ENCODE measurements at places on chromosomes 3 and 15.

- DNase-seq, result no peak
Measured at GRCh38 chr3:53114412-53115074, 15.7 kb downstream of the RFT1 start.

GRCh38 chr3:71784914-71785531 is at the start of gene PROK2:
Gene PROK2 (minus strand): TSS chr3:71785148. CDS start chr3:71785052, 96 bp downstream.
- DNase-seq, result no peak

- DNase-seq, result no peak
Measured at GRCh38 chr15:27249046-27249759, 278.2 kb downstream of the GABRG3 start.

GRCh38 chr15:57694279-57694678 is 12.2 kb upstream of the POLR2M start:
- no peak for DNase-seq

GRCh38 chr3:196992461-196993065 is 23.9 kb upstream of the PIGZ start:
- no peak for DNase-seq

GRCh38 chr15:31471731-31472430 is 145.2 kb downstream of the KLF13 start:
- no peak for DNase-seq

DNA sequence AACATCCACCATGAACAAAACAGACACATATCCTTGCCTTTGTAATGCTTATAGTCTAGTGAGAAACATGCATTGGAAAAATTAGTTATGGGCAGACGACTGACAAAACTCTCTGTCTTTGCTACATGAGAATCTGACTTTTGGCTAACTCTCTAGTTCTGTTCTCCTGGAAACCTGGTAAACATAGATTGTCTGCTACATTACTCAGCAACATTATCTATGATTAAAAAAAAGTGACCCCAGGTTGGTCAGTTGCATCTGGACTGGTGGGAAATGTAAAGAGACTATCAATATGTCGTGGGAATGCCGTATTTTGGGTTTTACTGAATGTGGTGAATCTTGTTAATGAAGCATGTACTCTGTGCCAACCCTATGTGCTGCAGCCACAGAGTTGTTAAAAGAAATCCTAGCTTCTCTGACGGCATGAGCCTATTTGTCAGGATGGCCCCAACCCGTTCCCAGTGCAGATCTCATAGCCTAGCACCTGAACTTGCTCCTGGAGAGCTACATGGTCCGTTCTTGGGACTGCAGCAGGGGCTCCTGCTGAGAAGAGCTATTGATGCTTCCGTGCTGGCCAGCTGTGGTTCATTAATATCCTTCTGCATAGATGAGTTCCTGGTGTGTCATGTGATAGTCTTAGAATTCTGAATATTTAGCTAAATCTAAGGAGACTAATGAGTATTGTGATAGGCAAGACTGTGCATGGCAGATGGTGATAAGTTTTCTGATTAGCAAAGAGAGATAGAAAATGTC is 311.7 kb upstream of the ZNF717 start:
- DNase-seq, result no peak

GRCh38 chr3:129836381-129837064 is 57.0 kb downstream of the TMCC1 start:
- DNase-seq, result no peak

DNA sequence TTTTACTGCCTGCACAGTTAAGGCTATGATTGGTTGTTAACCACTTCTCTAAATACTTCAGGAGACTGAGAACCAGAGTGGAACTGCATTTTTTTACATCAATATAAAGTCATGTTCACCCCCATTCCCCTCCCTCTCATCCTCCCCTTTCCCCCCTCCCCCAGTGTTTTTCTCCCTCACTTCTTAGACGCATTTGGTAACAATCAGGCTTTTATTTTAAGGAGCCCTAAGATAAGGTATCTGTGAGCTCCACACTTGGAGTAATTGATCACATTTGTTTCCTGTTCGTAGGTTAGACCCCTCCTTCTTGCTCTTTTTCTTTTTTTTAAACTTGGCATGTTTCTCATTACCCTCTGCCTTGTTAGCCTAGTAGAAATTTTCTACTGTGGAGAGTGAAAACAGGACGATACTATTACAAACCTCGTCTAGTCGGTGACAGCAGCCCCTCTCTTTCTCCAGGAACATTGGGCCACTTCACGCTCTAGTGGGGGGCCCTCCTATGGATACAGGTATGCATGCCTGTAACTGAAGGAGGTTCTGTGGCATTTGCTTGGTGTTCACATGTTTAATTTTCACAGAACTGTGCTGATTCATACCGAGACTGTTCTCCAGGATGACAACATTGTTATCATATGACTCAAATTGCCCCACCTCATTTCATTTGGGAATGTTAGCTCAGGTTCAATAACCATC is 314.4 kb downstream of the MECOM start:
- no peak for DNase-seq

- no peak for DNase-seq
Measured at GRCh38 chr15:65198571-65198970, 12.7 kb downstream of the CILP start.

GRCh38 chr15:91040856-91041255 is 18.5 kb upstream of the VPS33B start:
- DNase-seq, result no peak

DNA sequence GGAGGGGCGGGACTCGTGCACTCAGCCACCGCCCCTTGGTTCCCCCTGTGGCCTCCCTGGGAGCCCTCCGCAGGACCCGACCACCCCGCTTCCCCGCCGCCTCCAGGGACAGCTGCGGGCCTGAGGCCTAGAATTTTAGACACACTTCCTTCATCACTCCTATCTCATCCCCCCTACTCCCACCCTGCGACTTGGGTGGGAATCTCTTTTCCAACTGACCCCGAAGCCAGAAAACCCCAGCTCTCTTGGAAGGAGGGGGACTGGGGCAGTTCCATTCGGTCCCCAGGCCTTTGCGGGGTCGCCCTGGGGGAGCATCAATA is 289 bp upstream of the TFDP2 start:
- no peak for DNase-seq

DNA sequence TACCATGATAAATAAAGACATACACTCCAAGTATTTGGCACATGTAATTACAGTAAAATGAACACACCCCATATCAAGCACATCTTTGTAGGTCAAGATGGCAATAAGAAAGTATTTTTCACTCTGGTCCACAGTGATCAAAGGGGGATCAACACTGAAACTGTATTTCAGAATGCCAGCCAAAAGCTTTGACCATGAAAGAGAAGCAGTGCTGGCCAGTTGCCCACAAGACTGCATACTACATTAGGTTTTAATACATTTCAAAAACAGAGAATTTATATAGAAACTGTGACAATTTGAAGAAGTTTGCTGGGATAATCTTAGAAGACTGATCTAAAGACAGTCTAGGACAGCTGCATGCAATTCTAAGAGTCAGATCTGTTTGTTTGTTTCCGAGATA is 1035.3 kb downstream of the FHIT start:
- DNase-seq, result no peak

DNA sequence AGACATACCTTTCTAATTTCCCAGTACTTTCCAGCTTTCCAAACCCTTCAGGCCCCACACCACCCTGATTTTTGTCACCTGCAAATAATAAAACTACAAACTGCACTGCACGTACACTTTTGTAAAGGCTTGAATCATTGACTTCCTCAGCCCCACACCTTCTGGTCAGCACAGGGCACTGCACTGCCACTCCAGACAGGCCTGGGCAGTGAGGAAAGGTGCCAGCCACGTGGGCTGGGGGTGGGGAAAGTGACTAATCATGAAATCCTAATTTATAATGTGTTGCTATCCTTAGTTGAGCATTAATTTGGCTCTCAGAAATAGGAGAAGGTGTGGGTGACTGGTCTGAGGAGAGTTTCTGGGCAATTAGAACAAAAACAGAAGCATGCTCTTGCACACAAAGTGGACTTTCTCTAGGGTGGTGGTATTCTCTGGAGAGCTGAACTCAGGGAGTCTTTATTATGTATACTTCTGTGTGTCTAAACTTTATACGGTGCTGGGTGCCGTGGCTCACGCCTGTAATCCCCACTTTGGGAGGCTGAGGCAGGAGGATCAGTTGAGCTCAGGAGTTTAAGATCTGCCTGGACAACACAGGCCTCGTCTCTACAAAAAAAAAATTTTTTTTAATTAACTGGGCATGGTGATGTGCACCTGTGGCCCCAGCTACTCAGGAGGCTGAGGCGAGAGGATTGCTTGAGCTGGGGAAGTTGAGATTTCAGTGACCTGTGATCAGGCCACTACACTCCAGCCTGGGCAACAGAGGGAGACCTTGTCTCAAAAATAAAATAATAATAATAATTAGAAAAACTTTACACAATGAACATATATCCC is 58.2 kb upstream of the FLNB start:
- DNase-seq, result no peak

GRCh38 chr15:81280696-81281455 is 43.1 kb downstream of the STARD5 start:
- no peak for DNase-seq

DNA sequence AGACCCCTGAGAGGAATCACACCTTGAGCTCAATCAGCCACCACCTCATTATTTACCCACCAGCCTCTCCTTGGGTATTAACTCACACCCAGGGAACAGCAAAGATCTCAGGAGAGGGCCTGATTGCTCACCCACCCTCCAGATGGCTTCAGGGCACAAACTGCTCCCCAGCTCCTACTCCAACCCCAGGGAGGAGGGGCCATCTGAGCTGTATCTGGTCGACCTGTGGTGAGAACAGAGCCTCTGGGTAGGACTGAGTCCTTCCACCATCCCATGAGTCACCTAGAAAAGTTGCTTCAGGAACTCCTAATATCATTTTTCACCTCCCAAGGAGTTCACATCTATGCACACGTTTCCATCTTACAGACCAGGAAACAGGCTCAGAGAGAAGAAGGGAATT is 44.8 kb upstream of the HES1 start:
- no peak for DNase-seq

DNA sequence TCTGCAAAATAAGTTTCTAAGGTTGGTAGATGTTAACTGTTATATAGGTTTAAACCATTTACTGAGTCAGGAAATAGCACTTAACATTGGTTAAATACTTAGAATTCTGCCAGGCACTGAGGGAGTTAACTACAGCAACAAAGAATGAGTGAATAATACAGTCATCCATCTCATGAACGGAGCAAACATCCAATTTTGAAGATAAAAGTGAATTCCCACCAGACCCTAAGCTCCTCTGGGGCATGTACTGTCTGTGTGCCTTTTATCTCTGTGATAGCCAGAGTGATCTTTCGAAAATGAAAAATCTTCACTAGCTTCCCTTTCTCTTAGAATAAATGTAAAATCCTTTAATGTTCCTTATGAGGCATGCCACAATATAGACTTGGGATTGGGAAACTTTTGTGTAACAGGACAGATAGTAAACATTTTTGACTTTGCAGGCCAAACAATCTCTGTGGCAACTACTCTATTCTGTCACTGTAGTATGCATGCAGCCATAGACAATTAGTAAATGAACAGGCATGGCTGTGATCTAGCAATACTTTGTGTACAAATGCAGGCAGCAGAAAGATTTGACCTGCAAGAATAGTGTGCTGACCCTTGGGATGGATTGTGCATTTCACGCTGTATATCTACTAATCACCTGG is 294.5 kb upstream of the LMCD1 start:
- DNase-seq, result no peak

- no peak for DNase-seq
Measured at GRCh38 chr3:112407214-112407887, 74.4 kb downstream of the CD200 start.

- no peak for DNase-seq
Measured at GRCh38 chr15:76138436-76138835, 78.7 kb downstream of the TMEM266 start.

- no peak for DNase-seq
Measured at GRCh38 chr3:120218981-120219380, 66.0 kb downstream of the GPR156 start.

DNA sequence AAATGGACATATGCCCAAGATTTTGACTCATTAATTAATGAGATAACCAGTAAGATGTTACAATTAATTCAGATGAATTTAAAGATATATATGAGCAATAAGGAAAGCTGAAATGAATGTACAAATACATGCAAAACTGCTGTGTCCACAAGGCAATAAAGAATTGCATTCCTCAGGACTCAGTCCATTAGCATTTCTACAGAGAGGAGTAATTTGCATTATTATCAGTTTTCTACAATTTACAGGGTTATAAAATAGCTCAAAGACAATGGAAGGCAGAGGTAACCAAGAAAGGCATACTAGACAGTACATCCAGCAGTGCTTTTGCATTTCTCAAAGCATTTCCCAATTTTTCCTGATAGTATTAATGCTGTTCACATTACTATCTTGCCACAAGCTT is 377.1 kb upstream of the GOLIM4 start:
- no peak for DNase-seq

GRCh38 chr3:34207002-34207401 is 408.6 kb downstream of the PDCD6IP start:
- no peak for DNase-seq

DNA sequence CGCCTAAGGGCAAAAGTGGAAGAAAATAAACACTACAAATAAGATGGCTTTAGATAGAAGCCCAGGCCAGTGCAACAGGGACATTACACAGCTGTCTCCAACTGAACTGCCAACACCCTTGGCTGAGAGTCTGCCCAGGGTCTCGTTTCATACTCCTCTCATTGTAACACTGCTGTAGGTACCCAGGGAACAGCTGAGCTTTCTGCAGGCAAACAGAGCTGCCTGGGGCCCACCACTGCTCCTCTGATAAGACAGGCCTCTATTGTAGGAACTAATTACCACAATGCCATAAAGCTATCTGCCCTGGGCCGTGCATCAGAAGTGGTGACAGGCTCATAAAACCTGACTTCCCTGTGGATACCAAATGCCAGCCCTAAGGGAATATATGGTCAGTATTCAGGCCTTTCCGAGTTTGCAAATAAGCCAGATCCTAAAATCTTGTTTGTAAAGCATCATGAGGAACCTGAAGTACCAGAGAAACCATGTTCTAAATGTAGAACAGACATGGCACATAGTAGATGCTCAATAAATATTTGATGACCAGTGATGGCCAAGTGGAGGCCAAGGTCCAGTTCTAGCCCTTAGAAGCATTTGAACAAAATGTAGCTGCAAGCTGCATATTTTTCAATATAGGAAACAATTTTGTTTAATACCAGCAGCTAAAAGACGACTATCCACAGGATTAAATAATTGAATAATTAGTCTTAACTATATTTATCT is 84.3 kb upstream of the NEO1 start:
- no peak for DNase-seq
